H1 (cell line): ENCODE measurements at places on chromosomes 1 and 21.

- DNase-seq: no peak
Measured at GRCh38 chr1:72119491-72119890, 162.8 kb downstream of the NEGR1 start.

GRCh38 chr21:36791695-36792470 is 93.0 kb downstream of the SIM2 start:
- no peak for DNase-seq

GRCh38 chr1:102191723-102192122 is 195.0 kb upstream of the OLFM3 start:
- DNase-seq: no peak

- no peak for DNase-seq
Measured at GRCh38 chr1:234583755-234584419, 26.1 kb downstream of the IRF2BP2 start.

DNA sequence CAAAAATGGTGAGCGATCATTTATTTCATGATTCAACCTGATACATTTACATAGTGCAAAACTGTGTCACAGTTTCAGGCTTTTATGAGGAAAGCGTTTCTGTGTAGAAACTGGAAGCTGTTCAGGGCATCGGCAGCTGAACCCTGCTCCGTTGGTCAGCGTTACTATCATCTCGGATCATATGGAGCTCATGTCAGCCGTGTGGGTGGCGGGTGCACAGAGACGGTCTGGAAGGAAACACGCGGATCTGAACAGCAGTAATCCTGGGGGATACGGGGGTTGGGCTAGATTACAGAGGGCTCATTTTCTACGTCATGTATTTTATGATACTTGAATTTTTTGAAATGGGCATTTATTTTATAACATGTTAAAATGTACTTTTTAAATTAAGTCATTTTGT is 15.1 kb downstream of the C1orf174 start:
- no peak for DNase-seq

DNA sequence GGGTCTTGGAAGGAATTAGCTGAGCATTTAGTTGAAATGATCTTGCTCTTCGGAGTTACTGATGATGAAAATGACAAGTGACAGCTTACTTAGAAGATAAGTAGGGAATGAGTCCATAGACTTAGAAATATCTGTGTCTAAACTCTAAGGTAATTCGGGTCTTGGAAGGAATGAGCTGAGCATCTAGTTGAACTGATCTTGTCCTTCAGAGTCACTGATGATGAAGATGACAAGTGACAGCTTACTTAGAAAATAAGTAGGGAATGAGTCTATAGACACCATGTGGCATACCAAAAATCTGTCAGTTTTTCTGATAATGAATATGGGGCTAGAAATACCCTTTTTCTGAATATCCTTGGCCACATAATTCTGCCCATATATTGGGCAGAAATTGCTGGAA is 14.7 kb downstream of the CTTNBP2NL start:
- no peak for DNase-seq

DNA sequence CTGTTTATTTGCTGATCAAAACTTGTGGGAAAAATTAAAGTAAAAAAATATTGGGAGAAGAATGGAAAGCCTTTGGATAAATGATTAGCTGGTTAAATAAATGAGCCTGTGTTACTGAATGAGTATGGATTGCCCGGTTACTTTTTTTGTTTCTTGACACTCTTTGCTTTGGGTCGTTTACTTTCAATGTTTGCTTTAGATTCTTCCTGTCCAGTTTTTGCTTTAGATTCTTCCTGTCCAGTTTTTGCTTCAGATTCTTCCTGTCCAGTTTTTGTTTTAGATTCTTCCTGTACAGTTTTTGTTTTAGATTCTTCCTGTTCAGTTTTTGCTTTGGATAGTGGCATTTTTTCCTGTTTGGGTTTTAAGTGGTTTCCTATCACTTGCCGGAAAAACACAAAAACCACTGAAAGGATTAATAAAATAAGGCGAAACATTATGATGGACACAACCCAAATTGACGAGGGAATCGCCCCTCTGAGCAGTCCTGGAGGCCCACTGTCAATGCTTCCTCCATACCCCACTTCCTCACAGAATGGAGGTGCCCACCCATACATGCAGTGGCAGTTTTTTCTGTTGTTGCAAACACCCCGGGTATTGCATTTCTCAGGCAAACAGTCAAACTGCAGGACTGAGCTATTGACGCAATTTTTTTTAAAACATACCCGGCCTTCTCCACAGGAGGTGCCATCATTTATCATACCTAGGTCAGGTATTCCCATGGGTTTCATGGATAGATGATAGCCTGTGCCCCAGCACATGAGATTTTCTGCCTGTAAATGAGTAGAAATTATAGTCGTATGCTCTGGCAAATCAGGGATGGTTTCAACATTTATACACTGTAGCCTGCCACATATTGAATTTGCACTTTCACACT is 2.3 kb downstream of the ADAM30 start:
- DNase-seq: no peak

- no peak for DNase-seq
Measured at GRCh38 chr1:108208724-108209446, 8.7 kb upstream of the SLC25A24 start.

DNA sequence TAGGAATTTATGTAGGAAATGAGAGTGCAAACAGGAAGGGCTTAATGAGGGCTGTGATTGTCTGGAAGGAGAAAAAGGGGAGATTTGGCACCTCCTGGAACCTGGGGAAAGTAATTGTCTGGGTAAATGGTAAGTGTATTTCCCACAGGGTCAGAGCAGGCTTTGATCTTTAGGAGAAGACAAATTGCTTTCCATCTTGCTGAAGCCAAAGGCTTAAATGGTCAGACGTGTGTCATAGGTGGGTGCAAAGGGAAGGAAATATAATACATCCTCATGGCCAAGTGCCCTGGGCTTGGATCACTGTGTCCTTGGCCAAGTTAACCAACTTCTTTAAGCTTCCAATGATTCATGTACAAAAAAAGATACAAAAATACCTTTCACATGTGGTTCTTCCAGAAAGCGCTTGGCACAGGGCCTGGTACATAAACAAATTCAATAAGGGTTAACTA is 1.3 kb upstream of the DUSP23 start:
- no peak for DNase-seq

DNA sequence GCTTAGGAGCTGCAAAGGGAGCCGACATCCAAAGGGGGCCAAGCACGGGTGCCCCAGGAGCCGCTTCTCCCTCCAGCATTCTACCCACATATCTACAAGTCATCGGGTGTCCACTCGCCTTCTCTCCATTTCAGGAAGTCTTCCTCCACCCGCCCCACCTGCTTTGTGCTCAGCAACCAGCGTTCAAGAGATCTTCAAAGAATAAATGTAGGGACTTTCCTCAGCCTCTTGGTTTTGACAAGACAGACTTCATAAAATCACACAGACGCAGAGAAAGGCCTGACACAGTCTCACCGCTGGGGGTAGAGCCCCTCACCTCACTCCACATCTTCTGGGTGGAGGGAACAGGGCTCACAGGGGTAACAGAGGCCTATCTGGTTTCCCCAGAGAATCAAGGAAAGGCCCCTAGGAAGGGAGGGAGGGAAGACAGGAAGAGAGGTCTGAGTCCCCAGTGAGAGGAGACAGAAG is 49.5 kb downstream of the SSBP3 start:
- no peak for DNase-seq

DNA sequence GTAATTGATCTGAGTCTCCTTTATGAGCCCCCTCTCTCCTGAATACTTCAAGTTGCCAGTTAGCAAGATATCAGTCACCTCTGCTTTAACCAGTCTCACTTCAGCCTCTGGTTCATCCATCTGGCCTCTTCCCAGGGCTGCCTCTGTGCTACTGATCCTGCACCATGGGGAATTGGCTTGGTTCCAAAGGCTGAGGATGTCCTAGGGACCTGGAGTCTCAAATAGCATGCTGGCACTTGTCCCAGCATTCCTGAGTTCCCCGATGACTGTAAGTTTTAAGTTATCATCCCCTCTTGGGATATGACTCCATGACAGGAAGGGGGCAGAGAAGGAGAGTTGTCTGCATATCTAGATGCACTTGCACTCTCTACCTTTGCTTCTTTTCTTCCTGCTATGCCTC is 252.0 kb downstream of the PTBP2 start:
- no peak for DNase-seq

DNA sequence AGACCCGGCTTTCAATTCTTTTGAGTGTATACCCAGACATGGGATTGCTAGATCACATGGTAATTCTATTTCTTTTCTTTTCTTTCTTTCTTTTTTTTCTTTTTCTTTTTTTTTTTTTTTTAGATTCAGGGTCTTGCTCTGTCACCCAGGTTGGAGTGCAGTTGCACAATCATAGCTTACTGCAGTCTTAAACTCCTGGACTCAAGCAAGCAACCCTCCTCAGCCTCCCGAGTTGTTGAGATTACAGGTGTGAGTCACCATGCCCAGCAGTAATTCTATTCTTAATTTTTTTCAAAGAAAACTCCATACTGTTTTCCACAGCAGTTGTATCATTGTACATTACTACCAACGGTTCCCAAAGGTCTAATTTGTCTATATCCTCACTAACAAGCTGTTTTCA is 13.5 kb upstream of the RNF186 start:
- no peak for DNase-seq

- no peak for DNase-seq
Measured at GRCh38 chr1:92466683-92467352, 19.9 kb downstream of the GFI1 start.

DNA sequence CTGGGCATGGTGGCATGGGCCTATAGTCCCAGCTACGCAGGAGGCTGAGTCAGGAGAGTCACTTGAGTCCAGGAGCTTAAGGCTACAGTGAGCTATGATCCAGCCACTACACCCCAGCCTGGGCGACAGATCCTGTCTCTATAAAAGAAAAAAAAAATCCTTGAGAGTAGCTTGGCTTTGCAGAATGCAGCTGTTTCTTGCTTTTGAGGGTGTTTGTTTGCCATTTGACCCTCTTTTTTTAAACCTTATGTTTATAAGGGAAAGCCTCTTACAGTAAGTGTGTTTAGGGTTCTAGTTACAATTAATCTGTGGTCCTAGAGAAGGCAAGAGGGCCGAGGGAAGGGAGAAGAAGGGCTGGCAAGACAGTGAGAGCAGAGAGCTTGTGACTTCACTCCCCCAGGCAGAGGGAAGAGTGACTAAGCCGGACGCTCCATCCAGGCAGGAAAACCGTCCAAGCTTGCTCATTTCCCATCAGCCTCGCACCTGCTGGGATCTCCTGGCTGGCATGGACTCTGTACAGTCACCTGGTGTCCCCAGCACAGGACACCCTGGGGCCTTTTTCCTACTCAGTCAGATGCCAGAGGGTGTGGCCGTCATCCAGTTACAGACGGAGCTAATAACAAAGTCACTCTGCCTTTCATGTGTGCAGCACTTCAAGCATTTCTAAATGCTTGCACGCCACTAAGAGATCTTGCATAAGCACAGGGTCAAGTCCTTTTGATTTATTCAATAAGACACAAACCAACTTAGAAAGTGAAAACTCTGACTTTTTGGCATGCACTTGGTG is 55.5 kb upstream of the PSEN2 start:
- DNase-seq: no peak

DNA sequence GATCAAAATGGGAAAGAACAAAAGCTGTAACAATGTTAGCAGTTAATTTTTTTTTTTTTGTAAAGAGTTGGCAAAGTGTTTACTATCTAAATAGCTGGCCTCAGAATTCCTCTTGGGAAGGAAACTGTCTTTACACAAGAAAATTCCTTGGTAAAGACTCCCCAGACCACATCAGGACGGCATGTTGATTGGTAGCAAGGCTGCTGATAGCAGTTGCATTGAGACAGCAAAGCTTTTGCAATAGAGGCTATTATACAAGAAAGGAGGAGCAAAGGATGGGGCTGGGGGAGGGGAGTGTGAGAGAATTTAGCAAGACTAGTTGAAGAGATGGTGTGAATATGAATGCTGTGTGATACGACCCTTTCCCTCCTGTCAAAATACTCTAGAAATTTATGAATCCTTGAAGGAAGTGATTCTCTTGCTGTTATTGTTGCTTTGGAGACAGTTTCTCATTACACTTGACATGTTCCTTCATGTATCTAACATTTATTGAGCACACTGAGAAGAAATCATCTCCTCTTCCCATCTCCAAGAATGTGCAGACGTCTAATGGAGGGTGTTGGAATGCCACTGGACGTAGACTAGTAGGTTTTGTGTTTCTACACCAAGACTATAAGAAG is 355.6 kb downstream of the SIPA1L2 start:
- no peak for DNase-seq

DNA sequence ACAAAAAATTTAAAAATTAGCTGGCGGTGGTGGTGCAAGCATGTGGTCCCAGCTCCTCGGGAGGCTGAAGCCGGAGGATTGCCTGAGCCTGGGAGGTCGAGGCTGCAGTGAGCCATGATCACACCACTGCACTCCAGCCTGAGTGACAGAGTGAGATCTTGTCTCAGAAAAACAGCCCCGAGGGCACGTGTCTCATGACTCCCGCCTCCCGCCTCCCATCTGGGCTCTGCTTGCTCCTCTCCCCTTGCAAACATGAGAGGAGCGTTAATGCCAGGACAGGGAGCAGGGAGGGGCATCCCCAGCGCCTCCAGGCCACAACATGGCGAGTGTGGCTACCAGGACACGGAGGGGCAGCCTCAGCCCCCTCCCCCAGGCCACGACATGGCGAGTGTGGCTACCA is 28.3 kb downstream of the FAAP20 start:
- no peak for DNase-seq

GRCh38 chr1:201023517-201023902 is at the start of gene KIF21B:
TSS of gene KIF21B (minus strand) at chr1:201023714. CDS start at chr1:201023383, 331 bp downstream.
- peak; percentile 92 for DNase-seq

- DNase-seq: peak; percentile 81
Measured at GRCh38 chr1:29975036-29975694, 738.8 kb downstream of the PTPRU start.

GRCh38 chr1:192506741-192507155 is 68.8 kb upstream of the RGS1 start:
- no peak for DNase-seq

- DNase-seq: no peak
Measured at GRCh38 chr1:228494970-228495853, 8.0 kb downstream of the RNF187 start.

- DNase-seq: no peak
Measured at GRCh38 chr1:89489047-89489729, 35.4 kb upstream of the LRRC8B start.

GRCh38 chr21:26532208-26532607 is 40.9 kb downstream of the CYYR1 start:
- DNase-seq: no peak

DNA sequence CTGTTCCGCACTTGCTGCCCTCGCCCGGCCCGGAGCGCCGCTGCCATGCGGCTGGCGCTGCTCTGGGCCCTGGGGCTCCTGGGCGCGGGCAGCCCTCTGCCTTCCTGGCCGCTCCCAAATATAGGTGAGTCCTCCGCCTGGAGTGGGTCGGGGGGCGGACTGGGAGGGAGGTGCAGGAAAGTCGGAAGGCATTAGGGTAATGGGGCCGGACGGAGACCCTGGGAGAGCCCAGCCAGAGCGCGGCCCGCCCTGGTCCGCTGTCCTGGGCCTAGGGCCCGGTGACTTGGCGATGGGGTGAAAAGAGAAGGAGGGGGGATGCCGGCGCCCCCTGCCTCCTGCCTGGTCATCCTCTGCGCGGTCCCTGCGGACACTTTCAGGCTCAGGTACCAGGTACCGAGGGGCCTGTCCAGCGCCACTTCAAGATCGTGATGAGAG is 243 bp downstream of the ADAM15 start:
- no peak for DNase-seq

DNA sequence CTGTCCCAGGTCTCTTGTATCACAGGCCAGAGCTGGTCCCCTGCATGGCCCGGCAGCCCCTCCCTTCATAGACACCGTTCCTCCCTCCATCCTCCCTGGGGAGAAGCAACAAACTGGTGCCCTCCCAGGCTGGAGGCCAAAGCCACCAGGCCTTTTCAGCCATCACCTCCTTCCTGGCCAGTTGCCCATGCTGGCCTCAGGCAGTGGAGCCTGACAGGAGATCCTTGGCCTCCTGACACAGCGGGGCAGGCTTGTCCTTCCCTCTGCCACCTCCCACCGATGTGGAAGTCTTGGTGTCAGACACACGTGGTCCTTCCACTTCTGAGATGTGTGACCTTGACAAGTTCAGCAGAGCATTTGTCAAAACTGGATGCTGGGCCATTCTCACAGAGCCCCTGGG is 206.0 kb downstream of the HIVEP3 start:
- no peak for DNase-seq
